ENCODE measurements at places on chromosomes 11 and 22.

GRCh38 chr11:129625930-129626329 is 189.7 kb upstream of the TMEM45B start:
- no peak for DNase-seq

DNA sequence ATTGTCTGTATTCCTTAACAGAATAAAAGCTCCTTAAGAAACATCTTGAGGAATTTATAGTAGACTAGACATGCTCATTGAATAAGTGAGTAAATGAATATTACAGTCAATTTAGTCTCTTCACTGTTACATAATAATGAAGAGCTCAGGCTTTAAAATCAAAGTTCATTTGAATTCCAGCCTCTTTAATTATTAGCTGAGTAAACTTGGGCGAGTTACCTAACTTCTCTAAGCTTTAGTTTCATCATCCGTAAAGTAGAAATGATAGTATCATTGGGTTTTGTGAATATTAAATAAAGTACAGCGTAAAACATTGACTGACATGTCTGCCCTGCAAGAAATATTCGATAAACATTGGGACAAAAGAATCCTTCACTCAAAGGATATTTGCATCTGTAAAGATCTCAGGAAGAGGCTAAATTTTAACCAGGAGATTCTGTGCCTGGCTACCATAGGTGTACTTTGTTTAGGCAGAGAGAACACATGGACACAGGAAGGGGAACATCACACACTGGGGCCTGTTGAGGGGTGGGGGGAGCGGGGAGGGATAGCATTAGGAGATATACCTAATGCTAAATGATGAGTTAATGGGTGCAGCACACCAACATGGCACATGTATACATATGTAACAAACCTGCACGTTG is 15.2 kb upstream of the BBOX1 start:
- DNase-seq, result no peak

DNA sequence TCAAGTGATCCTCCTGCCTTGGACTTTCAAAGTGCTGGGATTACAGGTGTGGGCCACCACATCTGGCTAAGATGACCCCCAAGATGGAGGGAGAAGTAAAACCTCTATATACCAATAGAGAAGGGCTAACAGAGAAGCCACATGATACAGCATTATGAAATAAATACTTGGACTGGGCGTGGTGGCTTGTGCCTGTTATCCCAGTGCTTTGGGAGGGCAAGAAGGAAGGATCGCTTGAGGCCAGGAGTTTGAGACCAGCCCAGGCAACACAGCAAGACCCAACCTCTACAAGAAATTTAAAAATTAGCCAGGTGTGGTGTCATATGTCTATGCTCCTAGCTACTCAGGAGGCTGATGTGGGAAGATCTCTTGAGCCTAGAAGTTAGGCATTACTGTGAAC is 61.7 kb downstream of the RAB30 start:
- no peak for DNase-seq

DNA sequence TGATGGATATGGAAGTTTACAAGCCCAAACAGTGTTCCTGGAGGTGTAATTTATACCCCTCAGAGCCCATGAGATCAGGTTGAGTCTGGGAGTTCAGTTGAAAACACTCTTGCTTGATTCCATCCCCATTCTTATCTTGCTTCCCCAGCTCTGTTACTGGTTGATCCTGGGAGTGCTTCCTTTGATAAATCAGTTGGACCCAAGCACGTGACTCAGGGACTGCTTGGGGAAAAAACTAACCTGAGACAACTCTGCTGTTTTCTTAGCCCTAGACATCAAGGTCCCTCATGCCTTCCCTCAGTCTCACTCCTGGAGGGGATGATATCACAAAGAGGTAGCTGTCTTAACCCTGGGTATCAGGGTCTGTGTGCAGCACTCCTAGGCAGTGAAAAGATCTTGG is 35.0 kb upstream of the SLC1A2 start:
- no peak for DNase-seq

- no peak for DNase-seq
These were observed 679 bp downstream of the TUG1 start for GRCh38 chr22:30969532-30970355.

- DNase-seq, result no peak
These were observed 99.8 kb downstream of the ZBTB16 start for GRCh38 chr11:114159320-114159719.

GRCh38 chr11:32821517-32821916 is 8.2 kb upstream of the PRRG4 start:
- no peak for DNase-seq

- DNase-seq, result no peak
These were observed 32.8 kb upstream of the NUP50 start for GRCh38 chr22:45130891-45131290.

DNA sequence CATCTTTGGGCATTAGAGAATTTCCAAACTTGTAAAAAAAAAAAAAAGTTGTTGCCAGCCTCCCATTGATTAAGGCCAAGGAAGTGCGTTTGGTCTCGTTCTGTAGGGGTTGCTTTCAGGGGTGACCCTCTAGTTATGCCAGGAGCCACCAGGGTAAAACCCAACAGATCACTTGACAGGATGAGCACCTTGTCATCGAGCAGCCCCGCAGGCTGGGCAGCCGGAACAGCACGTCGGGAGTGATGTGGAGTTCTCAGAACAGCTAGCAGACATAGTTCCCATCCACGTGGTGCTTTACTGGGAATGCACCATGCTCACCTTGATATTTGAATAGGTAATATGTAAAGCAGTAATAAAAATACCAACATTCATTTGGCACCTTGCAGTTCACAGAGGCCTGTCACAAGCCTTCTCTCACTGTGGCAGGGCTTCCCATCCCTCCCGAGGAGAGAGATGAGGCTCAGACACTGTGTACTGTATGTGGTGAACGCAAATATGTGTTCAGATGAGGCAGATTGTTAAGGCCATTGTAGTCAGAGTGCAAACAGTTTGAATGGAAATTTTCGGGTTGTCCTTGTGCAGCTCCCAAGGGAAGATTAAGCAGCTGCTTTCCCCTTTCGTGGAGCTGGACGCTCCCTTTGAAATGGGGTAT is 70.9 kb upstream of the SORL1-AS1 start:
- DNase-seq, result no peak

GRCh38 chr11:67119585-67120391 is 725 bp downstream of the KDM2A start:
- DNase-seq, result no peak

DNA sequence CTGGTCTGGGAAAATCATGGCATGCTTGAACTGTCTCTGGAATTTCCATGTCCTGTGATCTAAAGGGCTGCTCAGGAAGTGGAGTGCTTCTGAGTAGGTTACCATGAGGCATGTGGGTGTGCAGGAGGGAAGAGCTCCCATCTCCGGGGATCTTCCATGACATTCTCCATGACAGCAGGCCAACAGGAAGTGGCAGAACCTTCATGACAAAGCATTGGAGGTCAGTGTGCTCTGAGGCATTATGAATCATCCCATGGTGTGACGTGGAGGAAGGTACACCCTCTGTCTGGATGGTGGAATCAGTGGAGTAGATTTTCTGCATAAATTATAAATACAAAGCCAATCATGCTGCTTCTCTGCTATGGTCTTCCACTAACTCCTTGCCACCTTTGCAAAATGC is 139.6 kb upstream of the E2F8 start:
- no peak for DNase-seq

- no peak for DNase-seq
These were observed 201.8 kb downstream of the TMEM135 start for GRCh38 chr11:87239531-87239930.

GRCh38 chr11:100192181-100192580 is 494.9 kb upstream of the ARHGAP42 start:
- DNase-seq, result no peak

DNA sequence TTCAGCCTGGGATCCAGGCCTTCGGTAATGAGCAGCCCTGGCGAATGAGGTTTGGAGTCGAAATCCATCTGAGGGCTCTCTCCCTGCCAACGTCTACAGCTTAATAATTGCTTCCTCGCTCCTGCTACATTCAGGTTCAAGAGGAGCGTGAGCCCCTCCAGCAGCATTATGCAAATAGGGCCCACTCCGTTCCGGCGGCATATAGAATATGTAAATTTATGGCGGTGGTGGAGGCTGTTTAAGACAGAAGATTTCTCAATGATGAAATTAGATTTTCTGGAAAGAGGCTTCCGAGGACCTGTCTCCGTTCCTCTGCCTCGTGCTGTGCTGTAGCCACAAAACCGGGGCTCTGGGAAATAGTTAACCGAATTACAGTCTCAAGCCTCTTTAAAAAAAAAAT is 402.8 kb downstream of the MIAT start:
- DNase-seq, result no peak

- no peak for DNase-seq
These were observed 87.1 kb downstream of the BCR start for GRCh38 chr22:23267226-23268043.

DNA sequence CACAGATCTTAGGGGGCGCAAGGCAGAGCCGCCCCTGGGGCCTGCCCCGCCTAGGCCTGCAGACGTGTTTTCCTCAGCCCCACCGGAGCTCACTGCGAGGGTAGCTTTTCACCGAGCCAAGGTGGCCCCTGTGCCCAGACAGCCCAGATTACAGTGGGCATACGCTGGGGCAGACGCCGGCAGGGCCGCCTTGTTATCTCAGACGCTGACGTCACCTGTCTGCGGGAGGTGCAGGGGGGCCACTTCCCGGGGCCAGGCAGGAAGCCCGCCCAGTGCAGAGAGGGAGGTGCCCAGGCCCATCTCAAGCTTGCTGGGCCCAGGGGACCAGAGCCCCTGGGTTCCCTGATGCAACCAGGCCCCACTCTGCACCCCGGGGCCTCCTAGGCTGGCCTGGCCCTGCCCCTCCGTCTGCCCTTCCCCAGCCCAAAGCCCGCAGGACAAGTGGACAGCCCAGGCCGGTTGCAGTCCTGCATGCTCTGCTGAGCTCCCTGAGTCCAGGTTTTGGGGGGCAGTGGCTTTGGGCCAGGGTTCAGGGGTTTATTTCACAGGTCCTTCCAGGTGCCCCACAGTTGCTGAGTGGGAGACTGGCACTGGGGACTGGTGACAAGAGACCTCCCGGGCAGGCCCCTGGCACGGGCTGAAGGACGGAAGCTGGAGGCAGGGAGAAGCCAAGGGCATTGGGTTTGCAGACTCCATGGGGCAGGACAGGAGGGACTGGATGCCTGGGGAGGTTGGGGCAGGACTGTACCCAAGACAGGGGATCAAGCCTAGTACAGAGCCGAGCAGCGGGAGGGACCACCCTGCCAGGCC is 38.6 kb downstream of the IGF2 start:
- no peak for DNase-seq

DNA sequence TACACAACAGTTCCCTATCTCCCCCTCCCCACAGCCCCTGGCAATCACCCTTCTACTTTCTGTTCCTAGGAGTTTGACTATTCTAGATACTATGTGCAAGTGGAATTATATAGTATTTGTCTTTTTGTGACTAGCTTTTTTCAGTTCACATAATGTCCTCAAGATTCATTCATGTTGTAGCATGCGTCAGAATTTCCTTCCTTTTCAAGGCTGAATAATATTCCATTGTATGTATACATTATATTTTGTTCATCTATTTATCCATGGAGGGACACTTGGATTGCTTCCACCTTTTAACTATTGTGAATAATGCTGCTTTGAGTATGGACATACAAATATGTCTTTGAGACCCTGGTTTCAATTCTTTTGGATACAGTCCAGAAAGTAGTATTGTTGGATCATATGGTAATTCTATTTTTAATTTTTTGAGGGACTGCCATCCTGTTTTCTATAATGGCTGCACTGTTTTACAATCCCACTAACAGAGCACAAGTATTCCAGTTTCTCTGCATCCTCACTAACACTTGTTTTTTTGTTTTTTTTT is 128.8 kb downstream of the ARHGAP42 start:
- DNase-seq, result no peak

DNA sequence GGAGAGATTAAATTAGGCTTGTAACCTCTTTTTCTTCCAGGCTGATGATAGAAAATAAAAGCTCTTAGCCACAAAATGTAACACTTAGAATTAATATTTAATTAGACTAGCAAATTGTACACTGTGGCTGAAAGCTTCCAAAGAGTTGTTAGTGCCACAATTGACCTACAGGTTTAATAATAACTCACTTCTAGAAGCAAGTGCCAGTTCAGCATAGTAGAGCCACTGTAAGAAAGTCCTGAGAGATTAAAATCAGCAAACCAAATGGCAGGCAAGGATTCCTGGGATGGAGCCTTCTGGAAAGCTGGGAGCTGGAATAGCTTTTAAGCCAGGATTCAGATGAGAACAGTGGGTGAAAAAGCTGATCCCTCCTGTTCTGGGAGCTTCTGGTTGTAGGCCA is 131.0 kb downstream of the ELP4 start:
- no peak for DNase-seq

GRCh38 chr11:6390718-6391469 is 620 bp downstream of the SMPD1 start:
- DNase-seq, result no peak

DNA sequence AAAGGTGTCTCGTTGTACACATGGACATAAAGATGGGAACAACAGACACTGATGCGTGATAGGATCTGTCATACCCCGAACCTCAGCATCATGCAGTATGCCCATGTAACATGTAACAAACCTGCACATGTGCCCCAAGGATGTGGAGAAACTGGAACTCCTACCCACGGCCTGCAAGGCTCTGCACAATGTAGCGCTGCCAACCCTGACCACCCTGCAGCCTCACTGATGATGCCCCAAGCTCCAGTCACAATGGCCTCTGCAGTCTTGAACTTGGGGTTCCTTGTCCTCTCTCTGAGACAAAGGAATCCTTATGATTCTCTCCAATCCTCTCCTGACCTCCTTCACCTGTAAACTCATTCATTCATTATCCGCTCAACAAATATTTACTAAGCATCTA is 14.2 kb downstream of the LMO1 start:
- no peak for DNase-seq

DNA sequence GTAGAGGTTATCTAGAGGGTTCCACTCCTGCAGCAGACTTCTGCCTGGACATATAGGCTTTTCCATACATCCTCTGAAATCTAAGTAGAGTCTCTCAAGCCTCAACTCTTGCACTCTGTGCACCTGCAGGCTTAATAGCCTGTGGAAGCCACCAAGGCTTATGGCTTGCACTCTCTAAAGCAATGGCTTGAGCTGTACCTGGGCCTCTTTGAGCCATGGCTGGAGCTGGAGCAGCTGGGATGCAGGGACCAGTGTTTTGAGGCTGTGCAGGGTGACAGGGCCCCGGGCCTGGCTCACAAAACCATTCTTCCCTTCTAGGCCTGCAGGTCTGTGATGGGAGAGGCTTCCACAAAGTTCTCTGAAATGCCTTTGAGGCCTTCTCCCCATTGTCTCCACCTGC is 2.9 kb upstream of the NXPE4 start:
- no peak for DNase-seq
